T follicular helper cell (primary cell): ENCODE measurements at places on chromosomes 5 and 9.

GRCh38 chr9:84235511-84235910 lies 105.0 kb downstream of the SLC28A3 start:
- no peak for DNase-seq

- no peak for DNase-seq
Observed at GRCh38 chr9:15469406-15469805, 41.4 kb downstream of the PSIP1 start.

GRCh38 chr9:109478665-109479380 lies 19.3 kb downstream of the PTPN3 start:
- DNase-seq = no peak

- DNase-seq = no peak
Observed at GRCh38 chr5:73376618-73377170, 71.9 kb downstream of the FOXD1 start.

GRCh38 chr5:31095796-31096195 lies 97.7 kb upstream of the CDH6 start:
- DNase-seq = no peak

- no peak for DNase-seq
Observed at GRCh38 chr5:170584450-170585058, 80.7 kb downstream of the KCNIP1 start.

DNA sequence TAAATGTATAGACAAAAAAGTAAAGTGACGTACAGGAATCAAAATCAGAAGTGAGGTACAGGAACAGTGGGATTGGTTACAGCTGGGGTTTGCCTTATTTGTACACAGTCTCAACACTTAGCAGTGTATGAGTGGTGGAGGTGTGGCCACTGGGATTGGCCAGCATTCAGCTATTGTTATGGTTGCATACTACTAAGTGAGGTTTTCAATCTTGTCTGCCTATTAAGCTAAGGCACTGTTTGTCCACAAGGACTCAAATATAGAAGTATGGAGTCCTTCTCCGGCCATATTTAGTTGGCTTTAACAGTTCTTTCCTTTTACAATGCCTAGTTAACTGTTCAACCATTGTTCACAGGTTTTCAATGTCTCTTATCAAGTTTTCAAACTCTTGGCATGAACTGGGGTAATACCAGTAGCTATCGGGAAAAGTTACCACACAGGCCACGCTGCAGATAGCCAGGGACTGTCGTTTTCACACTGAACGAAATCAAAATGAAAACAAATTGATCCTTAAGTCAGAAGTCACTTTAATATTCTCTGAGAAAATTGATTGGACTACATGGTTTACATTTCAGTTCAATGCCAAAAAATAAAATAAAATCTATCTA lies 176.0 kb upstream of the FREM1 start:
- DNase-seq = no peak

GRCh38 chr9:20499013-20499412 lies 123.3 kb downstream of the MLLT3 start:
- no peak for DNase-seq

- no peak for DNase-seq
Observed at GRCh38 chr5:14009575-14009974, 65.1 kb upstream of the DNAH5 start.
